ENCODE measurements at places on chromosomes 6 and 20.

- DNase-seq, result no peak
Measured at GRCh38 chr6:102438171-102438570, 1044.7 kb downstream of the GRIK2 start.

DNA sequence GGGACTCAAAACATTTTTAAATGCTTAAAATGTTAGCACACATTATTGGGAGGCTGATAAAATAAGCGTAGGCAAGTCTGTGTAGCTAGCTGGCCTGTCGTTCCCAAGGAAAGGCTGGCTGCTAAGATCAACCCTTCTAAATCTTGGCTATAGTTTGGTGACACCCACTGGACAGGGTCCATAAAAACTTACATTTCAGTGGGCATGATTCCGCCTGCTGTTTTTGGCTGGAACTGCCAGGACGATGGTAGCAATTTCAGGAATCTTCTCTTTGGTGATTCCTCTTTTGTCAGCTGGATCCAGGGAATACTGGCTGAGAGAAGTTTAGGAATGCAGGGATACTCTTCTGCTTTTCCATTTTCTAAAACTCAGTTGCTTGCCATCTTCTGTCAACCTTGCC is 162.2 kb downstream of the NKAIN2 start:
- DNase-seq, result no peak

- DNase-seq, result no peak
Measured at GRCh38 chr20:47191074-47191673, 165.3 kb downstream of the ZMYND8 start.

DNA sequence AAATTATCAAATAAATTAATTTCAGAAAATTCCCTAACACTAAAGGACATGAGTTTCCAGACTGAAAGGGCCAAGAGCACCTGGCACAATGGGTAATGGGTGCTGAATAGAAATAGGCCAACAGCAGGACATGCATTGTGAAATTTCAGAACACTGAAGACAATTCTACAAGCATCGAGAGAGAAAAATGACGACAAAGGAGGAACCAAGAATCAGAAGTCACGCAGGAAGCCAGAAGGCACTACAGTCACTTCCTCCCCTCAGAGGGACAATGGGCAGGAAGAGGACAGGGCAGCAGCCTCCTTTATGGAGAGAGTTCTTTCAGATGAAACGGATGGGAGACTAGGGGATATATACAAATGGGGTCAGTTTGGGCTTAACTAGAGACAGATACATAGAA is 29.6 kb downstream of the PCNA start:
- DNase-seq, result no peak

GRCh38 chr6:55826941-55827340 is 48.4 kb downstream of the BMP5 start:
- no peak for DNase-seq

- DNase-seq, result no peak
Measured at GRCh38 chr6:124260337-124260736, 456.7 kb downstream of the NKAIN2 start.

- DNase-seq, result no peak
Measured at GRCh38 chr6:80077067-80077466, 29.4 kb upstream of the BCKDHB start.

- DNase-seq, result no peak
Measured at GRCh38 chr6:31010393-31011060, at the start of gene MUC22. Gene MUC22, plus strand, starts transcription at chr6:31010474. Its CDS starts 233 bp downstream, at chr6:31010707.

GRCh38 chr20:15949391-15949790 is 623.9 kb downstream of the KIF16B start:
- no peak for DNase-seq

- DNase-seq, result no peak
Measured at GRCh38 chr6:34189806-34190503, 44.1 kb upstream of the GRM4 start.

GRCh38 chr20:63911176-63911575 is 16.2 kb downstream of the DNAJC5 start:
- DNase-seq, result no peak

DNA sequence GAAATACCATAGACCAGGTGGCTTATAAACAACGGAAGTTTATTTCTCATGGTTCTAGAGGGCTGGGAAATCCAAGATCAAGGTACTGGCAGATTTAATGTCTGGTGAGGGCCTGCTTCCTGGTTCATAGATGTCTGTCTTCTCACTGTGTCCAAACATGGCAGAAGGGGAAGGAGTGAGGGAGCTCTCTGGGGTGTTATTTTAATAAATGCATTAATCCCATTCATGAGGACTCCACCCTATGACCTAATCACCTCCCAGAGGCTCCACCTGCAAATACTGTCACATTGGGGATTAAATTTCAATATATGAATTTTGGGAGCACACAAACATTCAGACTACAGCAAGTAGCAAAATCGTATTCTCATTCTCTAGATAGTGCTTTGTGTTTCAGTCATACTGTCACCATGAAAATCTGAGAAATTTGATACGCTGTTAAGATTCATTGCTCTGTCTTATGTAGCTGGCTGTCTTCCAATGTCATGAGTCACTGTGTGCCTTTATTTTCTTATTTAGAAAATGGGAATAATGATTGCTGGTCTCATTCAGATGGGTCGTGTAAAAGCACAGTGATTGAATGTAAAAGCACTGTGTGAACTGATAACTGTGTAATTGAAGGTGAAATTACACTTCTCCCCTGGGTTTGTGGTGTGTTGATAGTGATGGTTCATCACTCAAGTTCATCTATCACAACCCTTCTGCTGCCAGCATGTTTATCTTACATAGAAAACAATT is 8.9 kb upstream of the ERVFRD-1 start:
- no peak for DNase-seq

DNA sequence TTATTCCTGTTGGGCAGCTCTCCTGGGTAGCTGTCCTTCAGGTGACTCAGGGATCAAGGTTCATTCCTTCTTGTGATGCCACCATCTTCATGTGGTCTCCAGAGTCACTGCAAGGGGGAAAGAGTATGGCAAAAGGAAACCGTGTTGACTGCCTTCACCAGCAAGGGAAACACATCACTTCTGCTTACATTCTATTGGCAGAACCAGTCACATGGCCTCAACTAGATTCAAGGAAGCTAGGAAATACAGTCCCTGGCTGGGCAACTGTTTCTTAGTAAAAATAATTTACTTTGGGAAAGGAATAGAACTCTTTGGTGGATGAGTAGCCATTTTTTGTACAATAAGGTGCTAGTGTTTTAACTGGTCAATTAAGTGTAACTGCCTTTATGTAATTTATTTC is 5.3 kb downstream of the ANKRD6 start:
- DNase-seq, result no peak

DNA sequence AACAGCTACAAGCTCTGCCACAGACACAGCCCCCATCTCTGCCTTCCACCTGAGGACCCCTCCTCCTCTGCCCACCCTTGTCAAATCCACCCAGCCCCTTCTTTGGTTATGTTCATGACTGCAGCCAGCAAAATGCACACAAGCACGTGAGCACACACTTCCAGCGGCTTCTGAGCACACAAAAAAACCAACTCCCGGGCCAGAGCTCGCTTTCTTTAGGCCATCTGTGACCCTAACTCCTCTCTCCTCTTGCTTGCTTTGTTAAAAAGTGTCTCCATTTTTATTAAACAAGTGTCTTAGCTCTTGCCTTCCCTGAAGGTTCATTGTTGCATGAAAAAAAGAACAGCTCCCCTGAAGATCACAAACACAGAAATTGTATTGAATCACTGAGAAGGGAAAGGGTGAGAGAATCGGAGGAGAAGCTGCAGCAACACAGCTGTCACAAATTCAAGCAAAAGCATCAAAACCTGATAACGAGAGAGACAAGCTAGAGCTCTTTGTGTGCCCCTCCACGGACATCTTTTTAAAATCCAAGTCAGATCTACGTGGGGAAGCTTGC is 142.1 kb downstream of the CD83 start:
- DNase-seq, result no peak

- DNase-seq, result no peak
Measured at GRCh38 chr6:24228123-24228522, 102.1 kb downstream of the NRSN1 start.

DNA sequence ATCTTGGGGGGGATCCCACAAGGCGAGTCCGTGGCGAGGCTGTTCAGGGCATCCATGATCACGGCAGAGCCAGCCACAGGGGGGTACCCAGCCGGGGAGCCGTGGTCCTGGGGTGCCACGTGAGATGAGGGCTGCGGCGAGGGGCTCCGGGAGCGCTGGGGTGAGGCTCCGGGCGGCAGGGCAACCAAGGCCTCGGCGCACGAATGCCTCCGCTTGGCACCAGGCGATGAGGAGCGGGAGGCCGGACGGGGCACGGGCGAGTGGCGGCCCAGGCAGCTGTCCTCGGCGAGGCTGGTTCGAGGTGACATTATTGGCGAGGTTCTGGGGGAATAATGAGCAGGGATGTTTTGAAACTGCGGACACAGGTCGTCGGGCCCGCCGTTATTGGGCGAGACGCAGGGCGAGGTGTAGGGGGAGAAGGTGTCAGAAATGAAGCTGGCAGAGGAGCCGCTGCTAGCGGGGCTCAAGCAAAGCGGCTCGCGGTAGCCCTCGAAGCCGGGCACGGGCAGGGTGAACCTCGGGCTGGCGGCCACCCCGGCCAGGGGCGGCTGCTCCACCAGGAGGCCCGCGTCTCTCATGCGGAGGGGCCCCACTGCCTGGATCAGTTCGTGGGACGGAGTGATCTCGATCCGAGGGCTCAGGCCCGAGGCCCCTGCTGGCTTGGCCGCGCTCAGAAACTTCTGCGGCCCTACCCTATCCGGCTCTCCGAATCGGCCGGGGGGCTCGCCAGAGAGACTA is 19.1 kb downstream of the NFATC2 start:
- no peak for DNase-seq

DNA sequence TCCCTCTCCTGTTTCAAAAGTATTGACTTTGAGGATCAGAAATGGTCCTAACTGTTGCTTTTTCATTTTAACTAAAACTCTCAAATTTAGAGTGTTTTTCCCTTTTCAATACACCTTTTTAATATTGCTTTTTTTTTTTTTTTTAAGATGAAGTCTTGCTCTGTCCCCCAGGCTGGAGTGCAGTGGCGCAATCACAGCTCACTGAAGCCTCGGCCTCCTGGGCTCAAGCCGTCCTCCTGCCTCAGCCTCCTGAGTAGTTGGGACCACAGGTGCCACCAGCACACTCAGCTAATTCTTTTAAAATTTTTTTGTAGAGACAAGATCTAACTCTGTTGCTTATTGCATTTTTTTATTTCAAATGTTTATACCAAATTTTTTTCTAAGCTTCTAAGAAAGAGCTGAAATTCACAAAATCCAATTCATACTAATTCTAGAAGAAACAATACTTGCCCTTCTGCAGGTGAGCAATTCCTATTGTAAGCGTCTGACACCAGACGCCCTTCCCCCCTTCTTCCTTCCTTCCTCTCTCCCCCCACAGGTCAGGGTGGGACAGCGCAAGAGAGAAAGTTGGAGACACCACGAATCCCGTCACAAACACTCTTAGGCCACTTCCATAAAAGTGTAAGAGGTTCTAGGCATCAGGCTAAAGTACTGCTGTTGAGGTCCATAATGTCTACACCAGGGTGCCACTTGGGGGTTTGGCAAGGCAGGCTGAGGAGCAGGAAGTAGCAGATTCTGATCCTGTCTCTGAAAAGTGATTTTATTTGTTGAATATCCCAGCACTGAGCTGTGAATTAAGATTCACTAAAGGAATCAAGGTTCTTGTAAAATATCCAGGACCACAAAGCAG is 12.8 kb downstream of the DLL1 start:
- no peak for DNase-seq

- DNase-seq, result no peak
Measured at GRCh38 chr6:53591873-53592272, 47.0 kb upstream of the GCLC start.

DNA sequence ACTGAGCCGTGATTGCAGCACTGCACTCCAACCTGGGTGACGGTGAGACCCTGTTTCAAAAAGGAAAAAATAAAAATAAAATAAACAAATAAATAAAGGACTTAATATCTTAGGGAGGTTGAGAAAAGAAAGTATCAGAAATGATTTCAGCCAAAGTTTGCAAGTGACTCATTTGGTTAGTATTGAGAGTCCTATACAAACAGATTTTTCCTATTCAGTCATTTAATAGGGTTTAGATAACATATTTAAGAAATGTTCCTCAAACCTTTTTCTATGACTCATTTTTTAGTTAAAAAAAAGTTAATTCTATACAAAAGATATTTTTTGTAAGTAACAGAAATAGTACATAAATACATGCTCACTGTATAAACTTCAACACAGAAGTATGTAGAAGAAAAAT is 235.1 kb downstream of the GJA1 start:
- no peak for DNase-seq

DNA sequence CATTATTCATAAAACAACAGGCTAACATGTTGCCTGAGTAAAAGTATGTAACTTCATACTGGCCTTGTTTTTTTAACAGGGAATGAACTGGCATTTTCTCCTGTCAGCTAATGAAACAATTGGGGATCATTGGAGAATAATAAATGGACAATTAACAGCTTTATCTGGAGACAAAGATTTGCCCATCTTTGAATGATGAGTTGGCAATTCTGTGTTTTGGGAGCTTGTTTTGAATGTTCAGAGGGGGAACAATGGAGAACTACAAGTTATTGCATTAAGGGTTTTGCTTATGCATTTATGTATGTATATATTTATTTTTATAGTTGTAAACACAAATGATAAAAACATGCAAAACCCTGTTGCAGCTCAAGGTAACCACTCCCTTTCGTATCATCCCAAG is 150.3 kb downstream of the CBLN4 start:
- DNase-seq, result no peak

DNA sequence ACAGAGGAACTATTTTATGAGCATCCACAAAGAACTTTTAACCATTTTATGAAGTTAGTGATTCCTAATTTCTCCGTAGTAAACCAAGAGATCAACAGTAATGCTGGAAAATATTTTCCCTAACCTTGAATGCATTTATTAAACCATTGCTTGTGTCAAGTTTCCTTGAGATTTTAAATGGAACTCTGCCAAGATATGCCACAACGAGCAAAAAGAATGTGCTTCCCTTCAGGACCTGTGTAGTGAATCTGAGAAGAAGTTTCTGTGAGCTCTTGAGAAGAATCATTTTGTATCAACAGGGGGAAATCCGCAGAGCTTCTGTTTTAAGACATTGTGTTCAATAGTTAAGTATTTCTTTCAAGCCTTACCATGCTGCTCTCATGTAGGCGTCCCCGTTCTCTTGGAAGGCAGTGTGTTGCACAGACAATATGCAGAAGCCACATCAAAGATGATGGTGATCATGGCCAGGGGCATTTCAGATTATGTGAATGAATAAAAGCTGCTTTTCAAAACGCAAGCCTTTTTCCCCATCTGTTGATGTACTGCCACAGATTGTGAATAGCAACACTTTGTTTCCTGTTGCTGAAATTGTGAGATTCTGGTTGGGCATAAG is 439.8 kb downstream of the BMP2 start:
- no peak for DNase-seq
